ENCODE measurements at places on chromosomes 12 and 14. TPM values are rescaled to one million over a fixed set of nuclear protein-coding genes. Genes with fewer than 3 reads are reported as not detected.

DNA sequence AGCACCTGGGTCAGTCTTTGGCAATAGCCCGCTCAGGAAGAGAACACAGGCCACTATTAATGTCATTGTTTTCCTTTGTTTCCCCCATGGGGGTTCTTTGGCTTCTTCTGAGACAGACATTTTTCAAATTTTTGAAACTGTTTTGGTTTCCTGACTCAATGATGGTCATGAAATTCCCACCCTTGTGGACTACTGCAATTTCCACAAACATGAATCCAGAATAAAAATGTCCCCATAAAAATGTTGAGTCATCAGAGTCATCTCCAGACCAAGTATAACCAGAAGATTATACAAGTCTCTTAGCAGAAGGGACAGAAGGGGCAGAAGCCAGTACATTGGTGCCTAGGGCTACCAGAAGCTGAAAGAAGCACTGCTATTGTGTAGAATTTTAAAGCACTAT lies 29.1 kb downstream of the SLCO1A2 start:
- H3K27ac ChIP-seq, result no peak overlapping the region
- DNase-seq, result no peak
- no peak overlapping the region for H3K4me3 ChIP-seq
- H3K4me1 ChIP-seq, result no peaks in the 10 kb centered on the region
- no peaks in the 10 kb centered on the region for H3K27me3 ChIP-seq
- no peaks in the 10 kb centered on the region for H3K36me3 ChIP-seq

DNA sequence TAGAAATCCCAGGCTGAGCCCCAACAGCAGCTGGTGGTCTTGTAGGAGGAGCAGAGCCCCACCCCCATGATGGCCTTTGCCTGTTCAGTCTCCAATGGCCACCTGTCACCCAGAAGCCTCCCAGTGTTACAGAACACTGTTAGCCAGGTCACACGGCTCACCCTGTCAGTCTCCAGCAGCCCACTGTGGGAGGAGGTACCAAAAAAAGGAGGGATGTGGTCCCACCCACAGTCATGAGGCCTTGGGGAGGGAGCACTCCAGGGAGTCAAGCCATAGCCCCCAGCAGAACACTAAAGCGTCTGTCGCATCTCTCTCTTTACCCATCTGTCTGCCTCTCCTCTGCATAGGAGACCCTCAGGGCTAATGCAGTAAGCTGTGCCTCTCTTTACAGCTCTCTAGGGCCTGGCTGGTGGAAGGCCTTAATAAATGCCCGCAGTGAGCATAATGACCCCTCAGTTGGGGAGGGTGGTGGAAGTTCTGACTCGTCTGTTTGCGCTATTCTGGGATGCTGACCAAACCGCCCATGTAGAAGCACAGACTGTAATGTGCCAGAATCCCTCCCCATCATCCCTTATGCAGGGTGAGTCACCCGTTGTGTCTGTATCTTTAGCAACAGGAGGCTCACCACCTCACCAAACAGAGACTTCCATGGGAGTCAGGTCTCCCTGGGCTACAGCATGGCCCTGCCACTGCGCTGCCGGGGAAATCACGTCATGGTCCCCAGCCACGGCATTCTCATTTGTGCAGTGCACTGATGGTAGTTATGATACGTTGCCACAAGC lies 14.6 kb downstream of the C14orf132 start:
- H3K27ac ChIP-seq, result peak overlapping the region; percentile 98
- DNase-seq, result peak; percentile 80
- H3K27me3 ChIP-seq, result peaks cover 18% of the 10 kb centered on the region
- peaks cover 6% of the 10 kb centered on the region for H3K36me3 ChIP-seq

The A2M gene
- total RNA-seq, result 346 TPM

The TMCC3 gene
- 5.7 TPM for total RNA-seq

All from glutamatergic neuron (in vitro differentiated cells).